ENCODE measurements at places on chromosomes 1 and 21.

- no peak for DNase-seq
These were observed 13.9 kb downstream of the S1PR1 start for GRCh38 chr1:101250656-101251272.

- DNase-seq: no peak
These were observed 2.1 kb upstream of the GRHL3 start for GRCh38 chr1:24317081-24317480.

DNA sequence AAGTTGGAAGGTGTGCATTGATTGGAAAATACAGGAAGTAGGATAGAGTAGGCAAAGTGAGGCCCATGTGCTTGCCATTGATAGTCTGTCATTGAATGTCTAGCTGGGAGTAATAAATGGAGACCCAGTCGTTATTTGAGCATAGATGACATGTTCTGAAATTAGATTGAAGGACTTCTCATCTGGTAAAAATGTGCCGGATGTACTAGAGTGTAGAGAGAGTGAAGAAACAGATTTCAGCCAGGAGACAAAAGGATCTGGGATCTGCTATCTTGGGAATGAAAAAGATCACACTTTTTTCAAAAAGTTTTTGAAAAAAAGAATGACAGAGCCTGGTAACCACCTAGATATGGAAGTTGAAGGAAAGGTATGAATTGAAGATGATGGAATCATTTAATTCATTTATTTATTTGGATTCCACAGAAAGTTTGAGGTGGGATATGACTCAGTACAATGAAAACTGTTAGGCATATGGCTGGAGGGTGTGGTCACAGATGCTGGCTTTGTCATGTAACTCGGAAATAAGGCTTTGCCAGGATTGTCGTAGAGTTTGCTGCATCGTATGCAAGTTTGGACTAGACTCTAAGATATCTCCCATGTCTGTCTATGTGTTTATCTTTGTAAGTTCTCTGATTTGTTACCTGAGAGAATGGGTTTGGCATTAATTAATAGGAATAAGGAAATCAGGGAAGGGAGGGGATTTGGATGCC, 137.1 kb downstream of the PBX1 start:
- no peak for DNase-seq

DNA sequence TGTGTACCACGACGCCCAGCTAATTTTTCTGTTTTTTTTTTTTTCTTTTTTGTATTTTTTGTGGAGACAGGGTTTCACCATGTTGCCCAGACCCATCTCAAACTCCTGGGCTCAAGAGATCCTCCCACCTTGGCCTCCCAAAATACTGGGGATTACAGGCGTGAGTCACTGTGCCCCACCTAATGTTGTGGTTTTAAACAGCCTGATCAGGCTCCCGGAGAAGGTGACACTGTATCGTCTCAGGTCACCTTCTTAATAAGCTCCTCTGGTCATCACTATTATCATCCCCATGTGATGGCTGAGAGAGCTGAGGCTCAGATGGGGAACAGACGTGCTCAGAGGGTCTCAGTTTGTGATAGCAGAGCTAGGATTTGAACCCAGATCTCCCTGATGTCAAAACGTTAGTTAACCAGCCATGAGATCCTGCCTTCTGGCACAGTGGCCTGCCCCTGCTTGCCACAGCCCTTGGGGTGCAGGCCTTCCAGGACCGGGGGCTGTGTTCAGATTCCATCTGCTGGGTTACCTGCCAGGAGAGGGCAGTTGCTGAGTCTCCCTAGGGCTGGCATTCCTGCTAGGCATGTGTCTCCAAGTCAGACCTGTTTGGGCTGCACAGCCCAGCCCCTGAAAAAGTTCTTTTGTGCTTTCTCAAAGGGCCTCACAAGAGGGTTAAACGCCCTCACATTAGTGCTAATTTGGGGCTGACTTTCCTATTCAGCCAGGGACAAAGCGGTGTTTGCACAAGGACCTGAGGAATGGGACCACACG, 32.7 kb upstream of the GRHL3 start:
- peak; percentile 72 for DNase-seq

DNA sequence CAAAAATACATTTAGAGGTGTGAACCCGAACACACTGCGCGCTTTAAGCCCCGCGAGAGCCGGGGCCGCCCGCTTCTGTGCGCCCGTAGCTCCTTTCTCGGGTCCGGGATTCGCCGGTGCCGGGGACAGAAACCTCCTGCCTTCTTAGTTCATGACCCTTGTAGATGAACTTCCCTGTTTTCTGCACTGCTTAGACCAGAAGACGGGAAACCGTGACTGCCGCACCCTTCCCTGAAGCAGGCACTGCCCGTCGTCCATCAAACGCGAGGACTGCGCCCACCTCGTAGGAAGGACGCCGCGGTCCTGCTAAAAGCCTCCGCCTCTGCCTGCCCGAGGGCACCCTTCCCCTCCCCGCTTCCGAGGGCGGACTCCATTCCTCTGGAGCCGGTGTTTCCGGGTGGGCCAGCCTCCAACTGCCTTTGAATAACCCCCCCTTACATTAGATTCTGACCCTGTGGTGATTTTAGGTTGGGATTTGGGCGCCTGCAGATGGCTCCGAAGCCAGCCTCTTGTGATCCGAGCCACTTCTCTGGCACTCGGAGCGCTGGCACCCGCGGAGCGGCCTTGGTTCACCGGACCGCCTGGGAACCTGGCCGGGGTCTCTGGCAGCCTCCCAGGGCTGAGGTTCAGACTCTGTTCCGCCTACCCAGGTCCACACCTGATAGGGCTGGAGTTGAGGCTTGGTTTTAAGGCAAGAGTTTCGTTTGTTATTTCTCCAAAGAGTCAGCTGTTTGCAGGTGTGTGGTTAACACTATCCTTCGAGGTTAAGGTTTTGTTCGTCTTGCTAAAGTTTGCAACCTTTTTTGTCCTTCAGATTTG, 1.2 kb upstream of the PTTG1IP start:
- no peak for DNase-seq

DNA sequence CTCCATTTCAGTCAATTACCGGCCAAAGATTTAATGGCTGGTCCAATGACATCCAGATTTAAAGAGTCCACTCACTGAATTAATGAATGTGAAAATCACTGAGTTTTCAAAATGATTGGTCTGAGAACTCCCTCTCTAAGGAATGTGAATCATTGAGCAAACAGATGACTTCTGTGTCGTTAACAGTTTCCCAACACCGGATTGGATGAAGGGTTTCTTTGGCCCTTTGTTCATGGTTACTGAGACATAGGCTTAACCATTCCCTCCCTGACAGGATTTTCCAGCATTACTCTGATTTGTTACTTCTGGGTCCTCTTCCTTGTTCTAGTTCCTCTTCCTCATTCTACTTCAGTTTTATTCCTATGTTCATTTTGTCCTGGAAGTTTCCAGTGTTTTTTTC, 1.5 kb upstream of the CLDN17 start:
- DNase-seq: no peak

DNA sequence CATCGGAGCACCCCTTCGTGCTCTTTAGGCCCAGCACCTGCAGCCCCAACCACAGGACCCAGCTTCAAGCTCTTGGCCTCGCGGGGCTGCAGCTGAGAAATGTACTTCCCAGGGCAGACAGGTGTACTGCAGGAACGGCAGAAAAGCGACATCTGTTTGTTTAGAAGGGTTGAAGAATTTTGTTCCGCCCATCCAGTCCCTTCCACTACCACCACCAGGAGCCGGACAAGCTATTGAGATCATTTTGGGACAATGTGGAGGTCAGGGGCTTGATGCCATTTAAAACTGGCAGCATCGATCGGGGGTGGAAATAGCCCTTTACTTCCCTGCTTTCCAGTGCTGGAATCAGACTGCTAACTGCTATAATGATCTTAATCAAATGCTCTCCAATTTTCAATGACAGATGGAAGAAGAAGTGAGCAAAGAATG, 1.7 kb downstream of the SERTAD4 start:
- DNase-seq: no peak

DNA sequence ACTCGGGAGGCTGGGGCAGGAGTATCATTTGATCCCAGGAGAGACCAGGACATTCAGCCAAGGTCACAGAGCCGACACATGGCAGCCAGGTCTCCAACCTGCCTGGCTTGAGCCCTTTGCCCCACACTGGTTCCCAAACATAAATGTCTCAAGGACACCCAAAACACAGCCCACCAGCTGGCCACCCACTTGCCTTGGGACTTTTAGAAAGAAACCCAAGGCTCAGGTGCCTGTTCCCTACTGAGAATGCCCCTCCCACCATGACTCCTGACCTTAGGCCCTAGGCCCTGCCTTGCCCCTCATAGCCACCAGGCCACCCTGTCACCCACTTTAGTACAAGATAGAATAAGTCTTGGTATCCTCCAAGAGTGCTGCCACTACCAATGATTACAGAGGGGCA, 41.9 kb upstream of the LRP8 start:
- peak; percentile 10 for DNase-seq

DNA sequence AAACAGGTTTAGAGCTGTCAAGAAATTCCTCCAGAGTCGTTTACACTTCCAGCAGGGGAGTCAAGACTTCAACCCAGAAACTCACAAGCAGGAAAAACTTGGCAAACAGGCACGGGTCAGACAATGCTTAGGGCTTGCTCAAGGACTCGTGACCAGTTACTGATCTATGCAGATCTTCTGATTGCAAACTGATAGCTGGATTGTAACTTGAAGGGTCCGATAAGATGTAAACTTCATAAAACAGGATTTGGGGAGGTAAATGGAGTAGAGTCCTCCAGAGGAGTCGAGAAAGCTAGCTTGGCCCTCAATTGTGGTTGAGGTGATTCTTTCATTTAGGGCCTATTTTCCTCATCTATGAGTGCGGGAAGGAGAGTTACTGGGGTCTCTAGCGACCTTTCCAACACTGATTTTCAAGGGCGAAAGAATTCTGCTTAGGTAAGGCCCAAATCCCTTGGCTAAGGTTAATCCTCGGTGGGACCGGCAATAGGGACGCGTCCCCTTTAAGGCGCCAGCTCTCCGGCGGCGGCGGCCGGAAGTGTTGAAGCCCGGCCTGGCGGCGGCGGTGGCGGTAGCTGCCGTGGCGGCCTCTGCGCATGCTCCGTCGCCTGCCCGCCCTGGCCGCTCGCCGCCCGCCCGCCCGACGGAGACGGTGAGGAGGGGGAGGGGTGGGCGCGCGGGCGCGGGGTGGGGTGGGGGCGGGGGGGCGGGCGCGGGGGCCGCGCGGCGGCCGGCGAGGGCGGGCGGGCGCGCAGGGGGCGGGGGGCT, at the start of gene GMEB1:
GMEB1 (plus strand) TSS at position 594 of the 765 bp plus-strand sequence. CDS start 14,829 bp downstream, outside the sequence.
- DNase-seq: peak; percentile 87

- DNase-seq: no peak
These were observed 352.4 kb downstream of the PTBP2 start for GRCh38 chr1:97073936-97074335.

DNA sequence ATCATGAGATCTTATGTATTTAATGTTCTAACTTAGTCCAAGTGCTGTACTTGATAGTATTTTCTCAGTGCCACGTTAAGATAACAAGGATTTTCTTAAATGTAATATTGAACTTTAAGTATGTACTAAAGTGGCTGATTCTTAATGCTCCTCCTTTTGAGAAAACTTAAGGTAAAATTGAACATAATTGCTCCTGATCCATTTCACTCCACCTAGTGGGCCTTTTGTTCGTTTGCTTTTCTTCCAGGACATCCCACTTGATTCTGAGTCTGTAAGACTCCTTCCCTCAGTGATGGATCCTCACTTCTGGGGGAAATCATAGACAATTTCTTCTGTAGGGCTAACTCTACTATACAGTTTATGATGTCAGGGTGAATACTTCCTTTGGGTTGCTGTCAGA, 173.1 kb downstream of the LMO4 start:
- DNase-seq: no peak

GRCh38 chr1:180542113-180542837, 16.5 kb upstream of the OVAAL start:
- DNase-seq: no peak

DNA sequence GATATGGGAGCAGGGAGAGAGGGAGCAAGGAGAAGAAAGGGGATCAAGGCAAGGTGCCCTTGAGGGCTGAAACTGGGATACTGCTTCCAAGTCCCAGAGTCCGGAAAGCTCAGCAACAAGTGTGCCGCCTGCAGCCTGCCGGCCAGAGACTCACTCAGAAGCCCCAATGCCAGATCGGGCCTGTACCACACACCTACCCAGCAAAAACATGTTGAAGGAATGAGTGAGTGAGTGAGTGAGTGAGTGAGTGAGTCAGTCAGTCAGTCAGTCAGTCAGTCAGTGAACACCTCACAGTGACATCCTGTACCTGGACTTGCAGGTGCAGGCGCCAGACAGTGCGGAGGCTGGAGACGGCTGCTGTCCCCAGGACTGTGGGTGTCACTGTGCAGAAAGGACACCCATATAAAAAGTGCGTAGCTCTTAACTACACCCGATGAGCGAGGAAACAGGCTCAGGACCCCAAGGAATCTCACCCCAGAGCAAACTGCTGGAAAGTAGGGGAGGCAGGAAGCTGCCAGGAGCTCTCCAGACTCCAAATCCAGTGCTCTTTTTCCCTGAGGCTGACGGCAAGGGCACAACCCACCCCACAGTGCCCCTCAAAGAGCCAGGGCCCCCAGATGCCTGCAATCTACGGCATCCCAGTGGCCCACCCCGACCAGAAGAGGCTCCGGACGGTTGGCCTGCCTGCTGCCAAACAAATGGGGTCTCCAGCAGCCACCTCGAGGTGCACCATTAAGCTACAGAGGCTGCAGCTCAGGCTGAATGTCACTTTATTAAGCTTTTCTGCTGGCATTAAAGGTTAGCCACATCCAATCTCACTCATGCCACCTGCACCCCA, 261.7 kb downstream of the NPHP4 start:
- no peak for DNase-seq

DNA sequence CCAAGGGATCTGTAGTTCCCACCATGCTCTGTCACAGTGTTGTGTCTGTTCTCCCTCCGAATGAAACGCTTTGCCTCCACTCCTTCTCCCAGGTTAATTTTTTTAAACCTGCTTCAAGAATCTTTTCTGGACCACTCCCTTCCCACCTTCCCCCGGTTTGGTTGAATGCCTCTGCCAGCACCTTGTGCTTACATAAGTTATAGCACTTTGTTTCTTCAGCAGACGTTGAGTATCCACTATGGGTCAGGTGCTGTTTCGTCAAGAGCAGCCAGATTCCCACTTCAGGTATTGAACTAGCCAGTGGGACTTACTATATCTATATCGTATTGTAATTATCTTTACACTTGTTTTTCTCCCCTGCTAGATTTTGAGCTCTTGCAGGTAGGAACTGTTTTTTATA, 27.6 kb downstream of the TTF2 start:
- no peak for DNase-seq

DNA sequence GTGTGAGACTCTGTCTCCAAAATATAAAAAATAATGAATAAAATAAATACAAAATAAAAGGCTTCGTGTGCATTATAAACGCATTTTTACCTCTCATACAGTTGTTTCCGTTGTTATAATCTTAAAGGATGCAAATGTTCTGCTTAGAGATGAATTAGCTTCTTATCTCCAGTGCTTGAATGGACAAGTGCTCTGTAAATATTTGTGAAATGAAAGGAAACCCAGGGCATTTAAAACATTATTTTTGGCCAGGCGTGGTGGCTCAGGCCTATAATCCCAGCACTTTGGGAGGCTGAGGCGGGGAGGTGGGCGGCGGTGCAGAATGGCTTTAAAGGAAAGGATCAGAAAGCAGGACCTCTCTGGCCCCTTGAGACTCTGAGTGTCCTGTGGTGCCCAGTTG, 94.5 kb downstream of the HUNK start:
- DNase-seq: no peak

GRCh38 chr1:37752583-37753471, 12.1 kb downstream of the EPHA10 start:
- DNase-seq: peak; percentile 56

Data from H9 (cell line).